Hepatic stellate cell (primary cell): ENCODE measurements at places on chromosomes 6 and 20.

DNA sequence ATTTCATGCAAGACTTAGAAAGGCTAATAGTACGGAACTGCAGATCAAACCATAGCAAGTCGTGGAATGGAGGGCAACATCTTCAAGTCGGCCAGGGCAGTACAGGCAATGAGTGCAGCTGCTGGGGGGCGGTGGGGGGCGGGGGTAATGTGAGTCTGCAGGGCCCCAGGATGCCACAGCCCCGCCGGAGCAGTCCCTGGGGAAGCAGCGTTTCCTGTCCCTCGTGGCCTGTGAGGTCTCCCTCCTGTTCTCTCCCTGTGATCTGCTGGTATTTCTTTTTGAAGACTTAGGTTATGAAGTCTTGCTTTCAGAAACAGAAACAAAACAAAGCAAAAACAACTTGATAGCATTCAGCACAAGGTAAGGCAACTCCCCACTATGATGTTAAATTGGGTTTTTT is 351.9 kb downstream of the FOXA2 start:
- no peak for DNase-seq

- DNase-seq = peak; percentile 46
Observed at GRCh38 chr20:13788167-13788834, 3.5 kb downstream of the NDUFAF5 start.

DNA sequence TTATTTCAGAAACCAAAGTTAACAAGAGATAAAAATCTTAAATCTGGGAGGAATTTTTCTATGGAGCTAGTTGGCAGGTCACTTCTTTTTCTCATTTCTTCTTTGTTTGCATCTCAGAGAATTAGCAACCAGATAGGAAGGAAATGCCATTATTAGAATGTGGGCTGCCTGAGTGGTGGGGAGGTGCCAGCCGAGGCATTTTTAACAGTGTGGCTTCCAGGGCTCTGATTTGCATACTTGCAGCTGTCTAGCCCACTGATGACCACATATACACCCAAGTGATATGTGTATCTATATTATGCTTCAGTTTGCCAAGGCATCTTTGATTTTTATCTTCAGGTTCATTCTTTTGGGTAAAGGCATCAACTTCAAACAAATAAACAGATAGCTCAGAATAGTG is 206.7 kb downstream of the CLIC5 start:
- DNase-seq = no peak

GRCh38 chr6:80094017-80094416 is 12.5 kb upstream of the BCKDHB start:
- DNase-seq = peak; percentile 15

GRCh38 chr20:8318965-8319625 is 187.0 kb downstream of the PLCB1 start:
- no peak for DNase-seq

GRCh38 chr20:5481872-5482271 is 165.1 kb upstream of the PROKR2 start:
- no peak for DNase-seq

- no peak for DNase-seq
Observed at GRCh38 chr20:16537025-16537665, 36.1 kb downstream of the KIF16B start.

DNA sequence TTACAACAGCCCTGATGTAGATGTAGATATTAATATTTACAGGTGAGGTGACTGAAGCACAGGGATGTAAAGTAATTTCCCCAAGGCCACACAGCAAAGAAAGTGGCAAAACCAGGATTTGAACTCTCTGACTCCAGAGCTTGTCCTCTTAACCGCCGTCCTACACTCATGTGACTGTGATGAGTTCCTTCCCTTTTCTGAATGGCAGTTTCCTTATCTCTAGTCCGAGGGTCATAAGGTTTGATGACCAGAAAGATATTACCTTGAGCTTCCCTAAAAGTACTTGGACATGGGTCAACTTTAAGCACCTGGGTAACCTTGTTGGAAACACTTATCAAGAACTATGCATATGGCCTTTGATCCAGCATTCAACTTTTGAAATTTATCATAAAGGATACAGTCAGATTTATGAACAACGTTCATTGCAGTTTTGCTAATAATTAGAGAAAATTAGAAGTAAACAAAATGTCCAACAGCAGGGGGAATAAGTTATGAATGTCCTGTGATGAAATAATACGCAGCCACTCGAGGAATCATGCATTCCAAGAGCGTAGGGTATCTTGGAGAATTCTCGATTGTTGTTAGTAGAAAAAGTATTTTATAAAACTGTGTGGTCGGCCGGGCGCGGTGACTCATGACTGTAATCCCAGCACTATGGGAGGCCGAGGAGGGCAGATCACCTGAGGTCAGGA is 2.3 kb upstream of the TLDC2 start:
- DNase-seq = no peak

DNA sequence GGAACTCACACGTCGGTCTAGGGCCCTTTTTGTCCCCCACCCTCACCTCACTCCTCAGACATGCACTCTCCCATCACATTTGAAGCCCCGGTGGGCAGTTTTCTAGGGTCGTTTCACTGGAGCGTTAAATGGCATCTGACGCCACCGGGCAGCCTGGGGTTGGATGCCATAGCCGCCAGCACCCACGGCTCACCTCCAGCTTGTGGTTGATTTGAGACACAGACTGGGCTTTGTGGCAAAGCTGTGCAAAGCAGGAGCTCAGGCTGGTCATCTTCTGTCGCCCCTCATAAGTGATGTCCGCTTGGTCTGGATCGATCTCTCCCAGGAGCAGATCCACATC is 530 bp downstream of the GOPC start:
- no peak for DNase-seq

GRCh38 chr6:110560239-110561007 is 84.0 kb upstream of the SLC22A16 start:
- DNase-seq = no peak

- DNase-seq = no peak
Observed at GRCh38 chr20:32912688-32913087, 54.0 kb downstream of the EFCAB8 start.

- DNase-seq = no peak
Observed at GRCh38 chr6:82693094-82693493, 329.5 kb downstream of the TPBG start.

- no peak for DNase-seq
Observed at GRCh38 chr6:98920904-98921431, 26.8 kb downstream of the FBXL4 start.

DNA sequence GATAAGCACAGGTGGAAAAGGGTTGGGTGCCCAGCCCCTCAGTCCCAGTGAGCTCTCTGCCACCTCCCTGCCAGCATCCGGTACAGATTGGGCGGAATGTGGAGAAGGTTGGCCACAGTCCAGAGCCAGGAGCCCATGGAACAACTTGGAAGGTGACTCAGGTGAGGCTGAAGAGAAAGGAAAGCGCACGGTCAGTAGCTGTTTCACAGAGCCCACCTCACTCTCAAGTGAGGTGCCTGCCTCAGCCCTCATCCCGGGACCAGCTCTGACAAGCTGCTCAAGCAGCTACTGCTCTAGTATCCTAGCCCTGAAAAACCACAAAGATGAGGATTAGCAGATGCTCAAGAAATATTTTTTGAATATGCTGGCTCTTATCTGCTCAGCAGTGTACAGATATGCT is 1.1 kb upstream of the MMP24OS start:
- peak; percentile 53 for DNase-seq

- no peak for DNase-seq
Observed at GRCh38 chr6:43292763-43293318, 5.2 kb upstream of the SLC22A7 start.

DNA sequence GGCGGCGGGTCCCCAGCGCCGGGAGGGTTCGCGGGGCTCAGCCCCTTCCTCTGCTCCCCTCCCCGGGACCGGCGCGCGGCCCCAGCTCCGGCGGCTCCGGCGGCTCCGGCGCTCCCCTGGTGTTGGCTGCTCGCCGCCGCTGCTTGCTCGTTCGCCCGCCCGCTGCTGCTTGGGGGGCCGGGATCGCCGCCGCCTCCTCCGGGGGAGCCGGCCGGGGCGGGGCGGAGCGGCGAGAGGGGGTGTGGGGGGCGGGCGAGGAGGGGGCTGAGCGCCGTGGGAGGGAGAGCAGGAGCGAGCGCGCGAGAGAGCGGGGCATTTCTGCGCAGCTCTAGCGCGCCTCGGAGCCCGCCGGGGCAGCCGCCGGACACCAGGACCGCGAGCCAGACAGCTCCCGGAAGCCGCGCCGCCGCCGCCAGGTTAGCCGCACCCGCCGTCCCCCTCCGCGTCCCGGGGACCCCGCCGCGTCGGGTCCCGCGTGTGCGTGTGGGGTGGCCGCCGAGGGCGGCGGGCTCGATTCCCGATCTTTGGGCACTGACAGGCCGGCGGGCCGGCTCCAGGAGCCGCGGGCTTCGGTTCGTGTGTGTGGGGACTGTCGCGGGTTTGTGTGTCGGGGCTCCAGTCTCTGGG is 62.0 kb upstream of the EPB41L1 start:
- DNase-seq = peak; percentile 49

- DNase-seq = no peak
Observed at GRCh38 chr6:108102965-108103364, 28.4 kb upstream of the OSTM1 start.

DNA sequence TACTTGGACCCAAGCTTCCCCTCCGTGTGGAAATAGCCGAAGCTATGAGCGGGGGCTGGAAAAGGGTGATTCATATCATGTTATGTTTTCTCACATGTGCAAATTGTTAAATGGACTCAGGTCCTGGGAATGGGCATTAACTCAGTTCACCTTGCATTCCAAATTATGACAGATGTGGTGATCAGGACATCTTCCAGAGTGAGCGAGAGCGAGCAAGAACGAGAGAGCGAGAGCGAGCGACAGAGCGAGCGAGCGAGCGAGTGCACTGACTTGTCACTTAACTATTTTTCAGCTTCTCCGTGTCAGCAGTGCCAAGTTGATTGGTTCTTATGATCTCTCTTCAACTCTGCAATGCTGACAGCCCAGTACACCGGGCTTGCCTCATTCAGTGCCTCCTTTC is 437.4 kb upstream of the NRSN1 start:
- no peak for DNase-seq

DNA sequence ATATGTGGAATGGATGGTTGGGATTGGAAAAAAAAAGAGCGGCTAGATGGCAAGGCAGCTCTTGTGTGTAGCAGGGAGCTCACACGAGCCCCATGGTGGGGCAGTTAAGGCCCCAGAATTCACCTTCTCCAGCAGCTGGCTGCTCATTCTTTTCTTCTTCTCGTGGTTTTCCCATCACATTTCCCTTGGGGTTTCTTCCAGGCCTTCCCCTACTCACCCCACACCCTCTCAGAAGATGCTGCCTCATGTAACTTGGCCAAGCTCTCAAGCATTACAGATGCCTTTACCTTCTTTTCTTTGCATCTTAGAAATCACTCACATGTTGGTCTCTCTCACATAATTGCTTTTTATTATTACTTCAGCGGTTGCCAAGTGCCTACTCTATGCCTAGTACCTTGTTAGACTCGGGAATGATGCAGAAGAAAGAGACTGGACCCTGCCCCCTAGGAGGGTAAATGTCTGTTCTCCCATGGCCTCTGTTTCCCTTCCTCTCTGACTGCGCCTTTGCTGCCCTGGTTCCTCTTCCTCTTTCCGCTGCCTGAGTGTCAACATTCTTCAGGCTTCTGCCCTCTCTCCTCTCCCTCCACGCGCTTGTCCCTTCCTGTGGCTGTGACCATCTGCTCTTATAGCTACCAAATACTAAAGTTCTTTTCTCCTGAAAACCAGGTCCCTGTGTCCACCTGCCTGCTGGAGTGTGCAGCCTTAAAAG is 28.6 kb downstream of the PPARD start:
- DNase-seq = peak; percentile 57

DNA sequence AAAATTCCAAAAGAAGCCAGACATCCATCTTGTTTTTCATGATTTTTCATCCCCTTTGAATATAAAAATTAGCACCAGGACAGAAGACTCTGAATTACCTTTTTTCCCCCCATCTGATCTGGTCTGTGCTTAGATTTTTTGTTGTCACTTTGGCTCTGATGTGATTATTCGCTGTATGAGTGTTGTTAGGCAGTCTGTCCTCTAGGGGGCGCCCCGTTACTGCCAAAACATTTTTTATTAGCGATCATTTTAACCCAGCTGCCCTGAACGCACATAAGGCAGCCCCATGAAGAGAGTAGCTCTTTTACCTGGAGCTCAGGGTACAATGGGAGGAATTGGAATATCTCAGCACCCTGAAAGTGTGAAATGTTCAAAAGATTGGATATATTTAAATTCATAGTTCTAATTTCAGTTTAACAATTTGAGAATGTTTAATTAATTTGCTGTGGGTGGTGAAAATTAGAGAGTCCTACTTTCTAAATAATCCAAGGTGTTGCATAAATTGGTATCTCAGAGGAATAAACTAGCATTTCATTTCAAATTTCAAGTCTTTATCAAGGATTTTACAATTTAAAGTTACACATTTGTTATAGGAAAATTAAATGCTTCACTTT is 60.8 kb downstream of the PRPH2 start:
- peak; percentile 27 for DNase-seq

- no peak for DNase-seq
Observed at GRCh38 chr6:113411011-113411410, 446.1 kb upstream of the MARCKS start.

DNA sequence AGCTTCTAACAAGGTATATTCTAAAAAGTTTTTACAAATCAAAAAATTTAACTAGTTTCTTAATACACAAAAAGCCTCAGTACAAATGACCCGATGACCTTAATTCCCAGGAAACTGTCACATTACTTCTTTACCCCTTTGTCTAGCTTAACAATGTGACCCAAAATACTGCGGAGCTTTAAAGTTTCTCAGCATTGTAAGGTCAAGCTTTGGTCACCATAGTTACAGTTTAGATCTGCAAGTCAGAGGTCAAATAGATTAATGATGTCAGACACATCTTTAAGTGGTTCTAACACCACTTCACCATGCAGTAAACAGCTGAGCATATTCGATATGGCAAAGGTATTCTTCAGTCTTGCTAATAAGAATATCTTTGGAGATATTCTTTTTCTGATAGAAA is 36.8 kb upstream of the FLRT3 start:
- DNase-seq = no peak

DNA sequence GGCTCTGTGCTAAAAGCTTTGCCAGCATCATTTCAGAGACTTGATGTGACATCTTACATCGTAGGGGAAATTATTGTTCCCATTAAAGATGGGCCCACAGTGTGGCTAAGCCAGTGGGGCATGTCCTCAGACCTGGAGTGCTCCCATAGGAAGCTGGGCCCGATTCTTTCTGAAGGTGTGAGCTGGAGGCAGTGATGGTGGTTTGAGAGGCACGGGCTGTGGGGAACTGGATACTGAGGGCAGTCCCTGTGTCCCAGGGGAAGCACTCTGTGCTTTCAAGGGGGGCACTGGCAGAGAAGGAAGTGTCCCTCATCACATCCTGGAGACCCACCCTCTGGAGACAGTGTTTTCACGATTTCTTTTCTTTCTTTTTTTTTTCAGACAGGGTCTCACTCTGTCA is 8.6 kb upstream of the FAM110A start:
- no peak for DNase-seq

DNA sequence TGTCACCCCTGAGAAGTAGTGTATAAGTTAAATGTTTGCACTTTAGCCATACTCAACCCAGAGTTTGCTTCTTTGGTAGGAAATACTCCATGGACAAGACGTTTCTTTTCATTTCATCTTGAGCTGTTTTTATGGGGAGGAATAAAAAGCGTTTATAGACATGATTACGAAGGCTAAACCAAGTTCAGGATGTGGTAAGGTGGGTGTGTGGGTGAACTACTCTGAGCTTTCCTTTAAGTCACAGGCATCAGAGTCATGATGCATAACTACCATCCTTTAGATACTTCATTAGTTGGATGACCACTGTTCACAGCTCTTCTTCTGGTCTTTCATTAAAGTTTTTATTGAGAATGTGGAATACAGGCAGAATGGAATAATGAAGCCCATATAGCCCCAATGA is 48.9 kb downstream of the EBF4 start:
- DNase-seq = no peak

GRCh38 chr6:41748542-41748941 is 1.3 kb upstream of the PGC start:
- DNase-seq = no peak

GRCh38 chr6:155417454-155417853 is 38.2 kb downstream of the NOX3 start:
- peak; percentile 13 for DNase-seq
